ENCODE measurements at places on chromosomes 11 and 22.

DNA sequence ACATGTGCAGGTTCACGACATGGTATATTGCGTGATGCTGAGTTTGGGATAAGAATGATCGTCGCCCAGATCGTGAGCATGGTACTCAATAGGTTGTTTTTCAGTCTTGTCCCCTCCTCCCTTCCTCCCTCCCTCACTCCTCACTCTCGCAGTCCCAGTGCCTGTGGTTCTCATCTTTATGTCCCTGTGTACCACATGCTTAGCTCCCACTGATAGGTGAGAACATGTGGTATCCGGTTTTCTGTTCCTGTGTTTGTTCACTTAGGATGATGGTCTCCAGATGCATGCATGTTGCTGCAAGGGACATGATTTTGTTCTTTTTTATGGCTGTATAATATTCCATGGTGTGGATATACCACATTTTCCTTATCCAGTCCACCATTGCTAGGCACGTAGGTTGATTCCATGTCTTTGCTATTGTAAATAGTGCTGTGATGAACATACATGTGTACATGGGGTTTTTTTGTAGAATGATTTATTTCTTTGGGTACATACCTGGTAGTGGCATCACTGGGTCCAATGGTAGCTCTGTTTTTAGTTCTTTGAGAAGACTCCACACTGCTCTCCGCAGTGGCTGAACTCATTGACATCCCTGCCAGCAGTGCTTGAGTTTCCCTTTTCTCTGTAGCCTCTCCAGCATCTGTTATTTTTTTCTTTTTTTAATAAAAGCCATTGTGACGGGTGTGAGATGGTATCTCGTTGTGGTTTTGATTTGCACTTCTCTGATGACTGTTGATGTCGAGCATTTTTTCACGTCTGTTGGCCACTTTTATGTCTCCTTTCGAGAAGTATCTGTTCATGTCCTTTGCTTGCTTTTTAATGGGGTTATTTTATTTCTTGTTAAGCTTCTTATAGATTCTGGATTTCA lies 16.4 kb downstream of the ZBED4 start:
- DNase-seq, result no peak

- DNase-seq, result no peak
Observed at GRCh38 chr11:118427707-118428106, 8.6 kb upstream of the KMT2A start.

DNA sequence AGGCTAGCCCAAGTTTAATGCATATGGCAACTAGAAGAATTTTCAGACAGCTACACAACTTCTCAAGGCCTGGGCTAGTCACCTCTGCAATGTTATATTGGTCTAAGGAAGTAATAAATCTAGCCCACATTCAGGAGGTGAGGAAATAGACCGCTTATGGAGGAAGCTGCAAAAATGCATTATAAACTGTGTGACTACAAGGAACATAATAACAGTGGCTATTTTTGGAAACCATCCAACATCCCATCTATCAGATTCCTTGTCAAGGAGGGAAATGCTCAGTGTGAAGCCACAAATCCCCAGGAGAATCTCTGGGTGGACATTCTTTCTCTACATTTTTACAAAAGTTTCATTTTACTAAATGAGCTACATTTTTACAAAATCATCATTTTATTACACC lies 76.1 kb downstream of the BBOX1 start:
- no peak for DNase-seq

DNA sequence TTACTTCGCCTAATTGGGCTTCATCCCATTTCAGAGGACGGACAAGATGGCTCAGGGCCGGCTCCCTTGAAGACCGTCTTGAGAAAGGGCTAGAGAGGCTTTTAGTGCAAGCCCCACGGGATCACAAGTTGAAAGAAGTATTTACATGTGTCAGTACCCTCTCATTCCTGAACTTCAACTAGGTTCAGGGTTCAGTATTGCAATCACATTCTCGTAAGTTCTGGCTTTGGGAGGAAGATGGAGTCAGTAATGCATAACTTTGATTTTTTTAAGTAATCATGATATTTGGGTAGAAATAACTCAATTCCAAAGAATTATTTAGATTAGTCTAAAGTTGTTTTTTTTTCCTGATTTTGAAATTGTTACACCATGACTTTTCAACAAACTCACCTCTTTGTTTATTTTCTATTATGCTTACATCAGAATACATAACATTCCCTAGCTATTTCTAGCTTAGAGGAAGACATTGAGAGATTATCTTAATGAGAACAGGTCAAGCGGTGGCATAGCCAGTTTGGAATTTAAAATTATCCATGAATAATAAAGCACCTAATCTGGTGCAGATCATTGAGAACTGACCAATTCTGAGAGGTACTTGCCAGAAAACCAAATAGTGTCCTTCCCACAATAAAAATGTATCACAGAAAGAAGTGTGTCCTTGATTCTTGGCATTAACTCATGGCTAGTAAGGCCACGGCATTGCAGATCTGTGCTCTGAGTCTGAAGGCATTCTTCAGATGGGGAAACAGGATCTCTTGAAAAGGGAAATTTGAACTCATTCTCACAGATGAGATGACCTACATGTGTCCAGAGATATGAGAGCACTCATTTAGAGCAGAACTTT lies 92.1 kb upstream of the BLID start:
- no peak for DNase-seq

- no peak for DNase-seq
Observed at GRCh38 chr11:86947541-86947940, 7.7 kb downstream of the FZD4 start.

GRCh38 chr22:42720263-42721044 lies at the start of gene A4GALT:
Gene A4GALT, minus strand, starts transcription at chr22:42720870. Its CDS starts 26,919 bp downstream, at chr22:42693951.
- DNase-seq, result no peak

DNA sequence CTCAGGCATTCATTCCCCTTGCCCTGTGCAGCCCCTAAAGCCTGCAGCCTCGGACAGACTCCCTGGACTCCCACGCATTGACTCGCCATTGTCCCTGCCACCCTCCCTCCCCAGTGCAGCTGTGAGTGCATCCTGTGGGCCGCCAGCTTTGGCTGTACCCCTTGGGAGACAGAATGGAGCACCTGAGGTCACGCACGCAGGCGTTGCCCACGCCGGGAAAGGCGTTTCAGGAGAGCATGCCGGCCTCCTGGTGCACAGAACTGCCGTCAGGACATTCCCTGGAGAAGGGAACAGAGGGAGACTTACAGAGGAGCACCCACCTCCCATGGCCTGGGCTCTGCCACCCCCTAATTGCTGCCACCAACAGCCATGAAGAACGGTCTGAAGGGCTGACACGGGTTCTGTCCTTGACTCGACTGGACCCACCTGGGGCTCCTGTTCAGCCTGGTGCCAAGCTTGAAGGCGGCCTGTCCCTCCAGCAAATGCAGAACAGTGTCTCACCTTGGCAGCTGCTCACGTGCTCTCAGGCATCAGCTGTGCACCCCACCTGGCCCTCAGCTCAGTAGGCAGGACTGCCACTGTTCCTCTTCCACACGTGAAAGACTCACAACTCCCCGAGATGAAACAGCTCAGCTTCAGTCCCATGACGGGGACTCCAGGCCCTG lies 503.8 kb downstream of the BRD1 start:
- no peak for DNase-seq

DNA sequence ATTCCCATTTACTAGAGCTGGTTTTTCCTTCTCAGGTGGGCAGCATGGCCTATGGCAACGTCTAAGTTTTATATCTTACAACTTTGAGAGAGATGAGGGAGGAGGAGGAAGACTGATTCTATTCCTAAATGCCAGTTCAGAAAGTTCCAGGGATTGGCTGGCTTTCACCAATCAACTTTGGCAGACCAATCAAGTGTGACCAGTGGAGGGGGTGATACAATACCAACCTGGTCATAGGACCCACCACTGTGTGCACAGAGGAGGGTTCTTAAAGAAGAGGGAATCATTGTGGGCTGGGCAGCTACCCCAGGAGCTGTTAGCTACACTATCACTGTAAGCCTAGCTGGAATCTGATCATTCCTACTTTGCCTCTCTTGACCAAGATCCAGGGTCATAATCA lies 8.1 kb downstream of the DIXDC1 start:
- no peak for DNase-seq

DNA sequence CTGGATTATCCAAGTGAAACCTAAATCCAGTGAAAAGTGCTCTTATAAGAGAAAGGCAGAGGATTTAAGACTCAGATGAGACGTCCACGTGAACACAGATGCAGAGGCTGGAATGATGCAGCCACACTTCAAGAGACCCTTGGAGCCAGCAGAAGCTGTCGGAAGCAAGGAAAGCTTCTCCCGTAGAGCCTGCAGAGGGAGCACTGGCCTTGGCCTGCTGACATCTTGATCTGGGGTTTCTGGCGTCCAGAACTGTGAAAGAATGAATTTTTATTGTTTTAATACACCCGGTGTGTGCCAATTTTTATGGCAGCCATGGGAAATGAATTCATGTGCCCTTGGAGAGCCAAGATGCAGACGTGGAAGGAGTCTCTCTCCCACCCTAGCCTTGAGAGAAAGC lies 407.0 kb upstream of the B3GAT1 start:
- DNase-seq, result no peak

- no peak for DNase-seq
Observed at GRCh38 chr11:21364866-21365624, 695.7 kb downstream of the NELL1 start.

DNA sequence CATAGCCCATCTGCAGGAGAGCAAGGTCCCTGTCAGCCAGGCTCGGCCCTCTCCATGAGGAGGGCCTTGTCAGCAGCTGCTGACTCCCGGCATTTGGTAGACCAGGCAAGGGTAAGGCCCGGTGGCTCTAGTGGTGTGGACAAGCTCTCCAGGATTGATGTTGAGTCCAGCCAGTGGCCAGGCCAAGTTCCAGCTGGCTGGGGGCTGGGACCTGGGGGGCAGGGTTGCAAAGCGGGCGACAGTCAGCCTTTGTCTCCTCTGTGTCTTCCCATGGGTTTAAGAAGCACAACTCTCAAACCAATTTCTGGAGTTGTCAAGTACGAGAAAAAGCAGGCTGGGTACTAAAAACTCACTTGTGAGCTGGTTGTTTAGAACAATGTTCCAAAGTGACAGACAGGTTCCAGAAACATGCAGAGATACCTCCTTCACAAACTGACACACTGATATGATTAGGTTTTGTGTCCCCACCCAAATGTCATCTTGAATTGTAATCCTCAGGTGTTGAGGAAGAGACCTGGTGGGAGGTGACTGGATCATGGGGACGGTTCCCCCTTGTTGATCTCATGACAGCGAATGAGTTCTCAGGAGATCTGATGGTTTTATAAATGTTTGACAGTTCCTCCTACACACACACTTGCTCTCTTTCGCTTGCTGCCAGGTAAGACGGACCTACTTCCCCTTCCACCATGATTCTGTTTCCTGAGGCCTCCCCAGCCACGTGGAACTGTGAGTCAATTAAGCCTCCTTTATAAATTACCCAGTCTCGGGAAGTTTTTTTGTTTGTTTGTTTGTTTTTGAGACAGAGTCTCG lies 52.3 kb upstream of the SERPIND1 start:
- DNase-seq, result no peak

- DNase-seq, result peak; percentile 87
Observed at GRCh38 chr11:58770627-58771457, 39.1 kb upstream of the GLYAT start.

GRCh38 chr22:46918197-46918596 lies 155.7 kb downstream of the TBC1D22A start:
- DNase-seq, result no peak

DNA sequence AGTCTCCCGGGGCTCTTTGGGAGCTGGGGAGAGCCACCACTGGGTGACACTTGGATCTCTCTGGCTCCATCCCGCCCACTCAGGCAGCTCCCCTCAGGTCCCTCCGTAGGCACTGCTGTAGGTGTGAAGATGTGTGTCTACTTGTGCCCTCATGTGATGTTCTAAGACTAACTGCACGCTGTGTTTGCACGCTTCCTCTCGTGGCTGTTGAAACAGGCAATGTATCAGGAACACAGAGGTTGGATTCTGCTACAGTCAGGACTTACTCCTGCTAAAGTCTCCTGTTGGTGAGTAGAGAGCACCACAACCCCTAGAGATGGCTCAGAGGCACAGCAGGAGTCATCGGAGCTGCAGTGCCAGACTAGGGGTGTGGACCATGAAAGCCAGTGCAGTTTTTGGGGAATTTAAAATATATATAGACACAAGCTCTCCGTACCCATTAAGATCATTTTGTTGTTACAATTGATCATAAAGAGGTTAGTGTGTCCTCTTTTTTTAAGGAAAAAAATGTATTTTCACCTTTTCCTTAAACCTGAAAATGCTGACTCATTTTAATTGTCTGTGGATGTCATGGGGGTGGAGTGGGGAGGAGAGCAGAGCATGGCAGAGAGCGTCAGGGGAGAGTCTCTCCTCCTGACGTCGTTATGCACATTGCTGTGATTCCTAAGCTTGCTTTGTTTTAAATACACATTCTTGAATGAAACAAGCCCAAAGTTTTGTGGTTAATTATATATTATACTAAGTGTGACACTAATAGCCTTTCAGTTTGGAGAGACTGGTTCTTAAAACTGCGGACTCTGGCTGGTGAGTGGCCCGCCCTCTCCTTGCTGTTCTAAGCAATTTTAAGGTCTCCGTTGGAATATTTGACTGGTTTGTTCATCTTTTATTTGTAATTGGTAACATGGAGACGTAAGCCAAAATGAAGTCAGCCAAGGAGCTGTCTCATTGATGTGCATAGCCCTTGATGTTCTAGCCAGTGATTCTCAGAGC lies 16.2 kb upstream of the CTTN start:
- DNase-seq, result no peak

GRCh38 chr11:61828629-61829407 lies 718 bp downstream of the FADS2 start:
- DNase-seq, result no peak

GRCh38 chr11:84855508-84856245 lies 771.5 kb downstream of the DLG2 start:
- no peak for DNase-seq

DNA sequence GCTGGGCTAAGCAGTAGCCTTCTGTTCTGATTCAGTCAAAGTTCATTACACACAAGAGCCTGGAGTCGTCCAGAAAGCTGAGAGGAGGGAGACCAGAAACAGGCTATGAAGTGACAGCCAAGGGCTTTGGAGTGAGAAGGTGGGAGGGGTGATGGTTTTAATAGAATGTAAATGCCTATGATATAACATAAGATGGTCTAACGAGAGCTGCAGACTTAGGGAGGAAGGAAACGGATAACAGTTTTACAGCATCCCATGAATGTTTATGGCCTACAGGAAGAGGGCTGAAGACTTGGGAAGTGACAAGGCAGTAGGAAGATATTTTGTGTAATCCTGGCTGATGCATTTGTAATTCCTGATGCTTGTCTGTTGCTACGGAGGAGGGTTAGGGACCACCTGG lies 62.0 kb downstream of the DHCR7 start:
- no peak for DNase-seq

DNA sequence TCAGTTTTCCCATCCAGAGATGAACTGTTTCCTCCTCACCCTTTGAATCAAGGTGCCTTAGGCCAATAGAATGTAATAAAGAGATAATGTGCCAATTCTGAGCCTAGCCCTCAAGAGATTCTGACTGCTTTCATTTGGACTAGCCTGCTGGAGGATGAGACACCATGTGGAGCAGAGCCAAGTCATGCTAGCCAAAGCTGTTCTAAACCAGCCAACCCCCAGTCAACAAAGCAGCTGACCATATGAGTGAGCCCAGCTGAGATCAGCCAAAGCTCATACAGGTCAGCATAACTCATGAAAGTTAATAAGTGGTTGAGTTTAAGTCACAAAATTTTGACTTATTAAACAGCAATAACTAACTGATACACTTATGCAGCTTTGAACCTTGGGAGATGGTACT lies 66.7 kb upstream of the DBX1 start:
- no peak for DNase-seq
